HepG2 (cell line): ENCODE measurements at places on chromosomes 1 and 21. TPM values are rescaled to one million over a fixed set of nuclear protein-coding genes. Genes with fewer than 3 reads are reported as not detected.

DNA sequence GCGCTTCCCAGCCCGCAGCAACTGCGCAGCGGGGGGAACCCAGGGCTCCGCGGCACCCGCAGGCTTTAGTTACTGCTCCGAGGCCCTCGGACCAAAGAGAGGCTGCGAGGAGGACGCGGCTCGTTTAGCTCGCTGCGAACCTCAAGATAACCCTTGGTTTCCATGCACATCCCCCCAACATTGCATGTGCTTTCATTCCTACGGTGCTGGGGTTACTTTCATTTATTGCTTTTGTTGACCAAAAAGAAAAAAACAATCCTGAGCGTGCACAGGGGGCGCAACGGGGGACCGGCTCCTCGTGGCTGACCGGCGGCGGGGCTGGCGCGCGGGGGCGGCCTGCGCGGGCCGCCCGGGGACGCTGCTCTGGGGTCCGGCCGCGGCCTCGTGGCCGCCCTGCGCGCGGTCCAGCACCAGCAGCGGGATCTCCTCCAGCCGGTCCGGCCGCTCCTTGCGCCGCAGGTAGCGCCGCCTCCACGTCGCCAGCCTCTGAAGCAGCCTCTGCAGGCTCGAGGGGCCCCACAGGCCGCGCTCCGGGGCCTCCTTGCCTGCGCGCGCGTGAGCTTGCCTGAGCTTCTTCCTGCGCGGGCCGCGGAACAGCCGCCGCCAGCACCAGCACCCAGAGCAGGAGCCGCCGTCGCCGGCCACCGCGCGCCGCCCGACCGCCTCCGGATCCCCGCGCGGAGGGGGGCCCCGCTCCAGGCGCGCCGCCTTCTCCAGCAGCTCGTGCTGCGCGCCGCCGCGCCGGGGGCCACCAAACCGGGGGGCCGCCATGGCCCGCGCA lies 77.4 kb downstream of the DESI2 start:
- DNase-seq, result no peak

GRCh38 chr1:85481688-85482087 lies 16.7 kb upstream of the DDAH1 start:
- no peak for DNase-seq

GRCh38 chr1:205896351-205896750 lies 46.4 kb upstream of the PM20D1 start:
- no peak for DNase-seq

DNA sequence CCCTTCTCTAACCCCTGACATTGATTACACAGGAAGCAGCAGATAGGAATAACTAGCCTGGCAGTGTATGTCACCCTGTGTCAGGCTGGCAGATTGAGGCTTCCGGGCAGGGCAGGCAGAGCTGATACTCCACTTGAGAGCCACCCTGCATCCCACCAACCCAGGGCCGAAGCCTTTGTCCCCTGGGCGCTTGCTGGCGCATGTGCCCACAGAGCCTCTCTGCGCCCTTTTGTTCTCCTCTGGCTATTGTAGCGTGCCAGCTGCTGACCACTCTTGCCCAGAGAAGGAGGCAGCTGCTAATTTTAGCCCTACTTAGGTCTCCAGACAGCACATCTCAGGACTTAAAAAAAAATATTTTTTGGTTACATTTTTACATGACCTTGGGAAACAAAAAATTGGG lies 304.9 kb downstream of the HHAT start:
- no peak for DNase-seq

GRCh38 chr1:34529935-34530859 lies 224.7 kb upstream of the GJB5 start:
- no peak for DNase-seq

DNA sequence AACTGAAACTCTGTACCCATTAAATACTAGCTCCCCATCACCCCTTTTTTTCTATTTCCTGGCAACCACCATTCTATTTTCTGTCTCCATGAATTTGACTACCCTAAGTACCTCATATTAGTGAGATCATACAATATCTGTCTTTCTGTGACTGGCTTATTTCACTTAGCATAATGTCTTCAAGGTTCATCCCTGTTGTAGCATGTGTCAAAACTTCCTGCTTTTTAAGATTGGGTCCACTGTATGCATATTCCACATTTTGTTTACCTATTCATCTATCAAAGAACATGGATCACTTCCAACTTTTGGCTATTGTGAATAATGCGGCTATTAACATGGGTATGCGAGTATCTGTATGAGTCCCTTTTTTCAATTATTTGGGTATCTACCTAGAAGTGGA lies 181.6 kb upstream of the ZNHIT6 start:
- DNase-seq, result no peak

- DNase-seq, result no peak
Measured at GRCh38 chr1:215104283-215104682, 21.7 kb downstream of the KCNK2 start.

GRCh38 chr1:36539526-36539925 lies 56.8 kb upstream of the CSF3R start:
- DNase-seq, result no peak

GRCh38 chr1:76595024-76595423 lies 272.3 kb upstream of the ST6GALNAC5 start:
- no peak for DNase-seq

DNA sequence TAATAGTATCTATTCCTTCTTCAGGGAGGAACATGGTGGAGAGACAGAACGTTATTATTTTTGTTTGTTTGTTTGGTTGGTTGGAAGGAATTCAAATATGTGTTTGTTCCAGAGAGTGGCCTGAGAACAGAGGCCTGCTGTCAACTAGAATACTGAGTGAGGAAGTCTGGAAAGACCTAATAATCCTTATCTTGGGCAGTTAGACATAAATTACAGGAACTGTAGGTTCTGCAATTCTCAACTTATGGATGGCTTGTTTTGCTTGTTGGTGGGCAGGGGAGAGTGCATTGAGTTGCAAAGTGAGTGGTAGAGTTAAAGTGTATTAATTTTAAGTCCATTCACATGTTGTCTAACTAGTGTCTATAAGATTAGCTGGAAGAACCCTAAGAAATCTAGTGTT lies 197.6 kb downstream of the BACH1 start:
- DNase-seq, result no peak

COL24A1 gene
- polyA plus RNA-seq, result 0.04 and 0.07 TPM in 2 replicates

ORC1 gene
- polyA plus RNA-seq, result 4.6 and 7.0 TPM in 2 replicates

ANKRD65 gene
- polyA plus RNA-seq, result 12.1 and 13.2 TPM in 2 replicates

RAD54L gene
- polyA plus RNA-seq, result 8.1 and 10.2 TPM in 2 replicates
